ENCODE measurements at places on chromosomes 13 and 19.

- no peak for DNase-seq
Measured at GRCh38 chr19:574658-575526, 2.5 kb downstream of the BSG start.

- no peak for DNase-seq
Measured at GRCh38 chr13:113916330-113916815, 52.5 kb upstream of the GAS6 start.

DNA sequence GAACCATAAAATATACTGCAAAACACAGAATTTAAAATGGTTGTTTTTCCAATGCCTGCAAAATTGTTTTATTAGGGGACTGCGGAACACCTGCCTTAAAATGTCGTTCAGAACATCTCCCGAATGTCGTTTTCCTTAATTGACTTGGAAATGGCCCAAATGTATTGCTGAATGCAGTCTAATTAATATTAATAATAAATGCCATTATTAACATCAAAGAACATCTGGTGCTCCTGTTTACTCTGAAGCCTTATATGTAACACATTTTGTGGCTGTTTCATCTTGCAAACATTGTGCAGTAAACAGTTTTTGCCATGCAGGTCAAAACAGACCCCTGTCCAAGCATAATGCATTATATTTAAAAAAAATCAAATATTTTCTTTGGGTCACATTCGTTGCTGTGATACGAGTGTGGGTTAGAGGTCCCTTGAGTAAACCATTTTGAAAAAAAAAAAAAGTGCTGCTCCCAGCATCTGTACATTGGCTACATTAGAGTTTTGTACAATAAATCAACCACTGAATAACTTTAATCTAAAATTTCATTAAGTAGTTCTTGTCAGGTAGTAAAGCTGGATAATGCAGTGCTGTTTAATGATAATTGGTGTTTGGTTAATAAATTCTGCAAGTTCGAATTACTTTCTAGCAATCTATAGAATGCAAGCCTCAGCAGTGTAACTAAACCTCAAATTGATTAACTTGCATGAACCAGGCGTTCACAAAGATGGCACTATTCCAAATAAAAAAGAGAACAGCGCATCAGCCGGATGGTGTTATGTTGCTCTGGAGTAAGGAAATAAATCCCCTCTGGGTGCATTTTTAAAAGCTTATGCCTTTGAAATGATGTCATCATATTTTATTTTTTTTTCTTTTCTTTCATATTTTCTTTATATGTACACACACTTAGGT is 140.2 kb downstream of the ZNF536 start:
- DNase-seq: peak; percentile 95

GRCh38 chr19:49348305-49349189 is 13.3 kb downstream of the CD37 start:
- DNase-seq: no peak

Measured in NCI-H1105 (cell line).